Type B pancreatic cell (in vitro differentiated cells): ENCODE measurements at places on chromosomes 2 and 18. TPM values are rescaled to one million over a fixed set of nuclear protein-coding genes. Genes with fewer than 3 reads are reported as not detected.

- no peak for DNase-seq
These were observed 50.2 kb upstream of the SLC66A3 start for GRCh38 chr2:11104794-11105660.

DNA sequence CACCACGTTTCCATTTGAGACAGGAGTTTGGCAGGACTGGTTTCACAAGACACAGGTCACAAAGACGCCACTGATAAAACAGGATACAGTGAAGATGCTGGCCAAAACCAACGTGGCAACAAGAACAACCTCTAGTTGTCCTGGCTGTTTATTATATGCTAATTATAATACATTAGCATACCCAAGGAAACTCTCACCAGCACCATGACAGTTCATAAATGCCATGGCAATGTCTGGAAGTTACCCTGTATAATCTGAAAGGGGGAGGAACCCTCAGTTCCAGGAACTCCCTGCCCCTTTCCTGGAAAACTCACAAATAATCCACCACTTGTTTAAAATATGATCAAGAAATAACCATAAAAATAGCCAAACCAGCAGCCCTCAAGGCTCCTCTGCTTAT, 148.3 kb downstream of the RBM43 start:
- DNase-seq = no peak

- DNase-seq = no peak
These were observed 239.4 kb upstream of the HNMT start for GRCh38 chr2:137724912-137725311.

- DNase-seq = no peak
These were observed 5.2 kb upstream of the RMC1 start for GRCh38 chr18:23498117-23498516.

DNA sequence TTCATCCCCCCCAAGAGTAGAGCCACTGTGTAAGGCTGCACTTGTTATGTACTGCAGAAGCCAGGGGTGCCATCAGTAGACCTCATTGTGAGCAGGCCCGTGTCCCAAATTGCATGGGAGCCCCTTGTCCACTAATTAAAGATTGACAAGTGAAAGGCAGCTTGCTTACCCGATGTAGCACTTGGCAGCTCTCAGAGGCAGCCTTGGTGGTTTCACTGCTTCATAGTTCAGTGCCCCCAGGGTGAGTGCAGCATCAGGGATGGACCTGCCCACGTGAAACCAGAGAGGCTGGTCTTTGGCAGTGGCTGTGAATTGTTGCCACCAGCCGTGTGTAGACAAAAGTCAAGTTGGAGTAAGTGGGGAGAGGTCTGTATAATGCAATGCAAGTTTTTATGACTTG, 13.3 kb downstream of the TUBB6 start:
- DNase-seq = no peak

GRCh38 chr2:47606172-47606571, 176.8 kb upstream of the MSH6 start:
- DNase-seq = no peak

DNA sequence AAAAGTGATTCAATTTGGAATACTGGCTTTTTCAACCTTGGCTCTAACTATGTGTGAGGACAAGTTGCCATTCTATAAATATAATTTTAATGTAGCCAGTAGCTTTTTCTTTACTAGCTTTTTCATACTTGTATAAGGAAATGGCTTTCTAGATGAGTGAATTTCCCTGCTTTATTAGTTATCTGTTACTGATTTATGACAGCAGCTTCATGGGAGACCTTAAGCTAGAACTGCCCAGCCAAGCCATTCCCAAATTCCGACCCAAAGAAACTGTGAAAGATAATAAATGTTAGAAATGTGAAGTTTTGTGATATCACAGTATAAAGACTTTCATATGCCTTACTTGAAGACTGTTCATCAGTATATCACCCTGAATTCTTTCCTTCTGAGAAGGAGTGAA, 32.3 kb downstream of the BABAM2 start:
- no peak for DNase-seq

DNA sequence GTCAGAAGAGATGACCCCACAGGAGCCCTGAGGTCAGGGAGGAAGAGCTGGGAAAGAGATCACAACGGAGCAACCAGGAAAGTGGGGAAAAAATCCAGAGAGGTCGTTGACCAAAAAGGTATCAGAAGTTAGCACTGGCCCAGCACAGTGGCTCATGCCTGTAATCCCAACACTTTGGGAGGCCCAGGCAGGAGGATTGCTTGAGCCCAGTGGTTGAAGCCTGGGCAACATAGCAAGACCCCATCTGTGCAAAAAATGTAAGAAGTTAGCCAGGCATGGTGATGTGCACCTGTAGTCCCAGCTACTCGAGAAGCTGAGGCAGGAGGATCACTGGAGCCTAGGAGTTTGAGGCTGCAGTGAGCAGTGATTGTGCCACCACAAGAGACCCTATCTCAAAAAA, 121.5 kb downstream of the GBX2 start:
- DNase-seq = no peak

DNA sequence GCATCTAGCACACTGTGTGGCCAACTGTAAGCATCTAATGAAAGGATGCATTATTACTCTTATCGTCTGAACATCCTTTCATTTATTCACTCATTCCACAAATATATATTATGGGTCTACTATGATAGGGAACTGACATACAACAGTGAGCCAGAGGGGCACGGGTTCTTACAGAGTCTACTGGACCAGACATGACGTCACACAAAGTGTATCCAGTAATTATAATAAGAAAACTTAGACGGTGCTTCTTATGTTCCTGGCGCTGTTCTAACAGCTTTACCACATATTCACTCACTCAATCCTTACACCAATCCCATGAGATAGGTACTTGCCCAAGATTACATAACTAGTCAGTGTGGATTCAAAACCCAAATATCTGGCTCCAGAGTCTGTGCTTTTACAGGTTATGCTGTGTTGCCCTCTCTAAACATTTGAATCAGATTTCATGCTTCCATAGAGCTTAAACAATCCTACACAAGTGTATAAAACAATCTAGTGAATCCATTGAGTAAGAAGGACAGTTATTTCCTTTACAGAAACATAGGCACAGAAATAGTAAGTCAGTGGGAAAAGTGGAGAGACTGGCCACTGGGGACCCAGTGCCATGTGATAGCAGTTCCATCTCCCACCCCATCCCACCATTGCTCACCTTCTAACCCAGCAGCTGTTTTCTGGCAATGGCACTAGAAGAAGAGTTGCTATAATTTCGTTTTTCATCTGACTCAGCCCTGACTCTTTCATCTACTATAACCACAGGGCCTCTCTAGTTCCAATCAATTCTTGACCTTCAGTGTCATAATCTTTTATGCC, 24.2 kb upstream of the ARL5A start:
- DNase-seq = no peak

Gene POU3F3
- 0.14 and 2.1 TPM in 2 replicates for total RNA-seq

Gene IL36RN
- 12.0 and 17.7 TPM in 2 replicates for total RNA-seq

Gene COL4A3
- 0.19 and 0.48 TPM in 2 replicates for total RNA-seq

Gene TNS1
- 59.2 and 87.5 TPM in 2 replicates for total RNA-seq
